Aorta (tissue), 5 donors: ENCODE measurements at places on chromosomes 6 and 20.
A peak's percentile ranks its signal among the peaks of the same experiment; 100 is the strongest.

DNA sequence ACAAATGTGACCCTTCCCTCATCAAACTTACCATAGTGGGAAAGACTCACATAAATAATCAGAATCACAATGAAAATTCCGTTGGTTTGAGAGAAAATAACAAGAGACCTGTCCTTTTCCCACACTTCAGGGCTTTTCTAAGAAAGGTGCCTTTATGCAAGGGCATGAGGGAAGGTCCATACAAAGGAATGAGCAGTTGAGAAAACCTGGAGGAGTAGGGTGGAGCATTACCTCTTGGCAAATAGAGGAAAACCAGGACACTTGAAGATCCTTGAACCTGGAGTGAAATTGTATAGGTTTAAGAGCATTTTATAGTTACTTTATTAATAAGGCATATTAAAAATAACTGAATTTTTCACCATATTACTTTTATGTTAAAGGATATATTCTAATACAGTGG is 54.3 kb downstream of the UBR2 start:
- no peak overlapping the region for H3K4me3 ChIP-seq
- H3K36me3 ChIP-seq, result peaks cover 5% of the 10 kb centered on the region
- H3K27ac ChIP-seq, result no peak overlapping the region
- no peak for DNase-seq

DNA sequence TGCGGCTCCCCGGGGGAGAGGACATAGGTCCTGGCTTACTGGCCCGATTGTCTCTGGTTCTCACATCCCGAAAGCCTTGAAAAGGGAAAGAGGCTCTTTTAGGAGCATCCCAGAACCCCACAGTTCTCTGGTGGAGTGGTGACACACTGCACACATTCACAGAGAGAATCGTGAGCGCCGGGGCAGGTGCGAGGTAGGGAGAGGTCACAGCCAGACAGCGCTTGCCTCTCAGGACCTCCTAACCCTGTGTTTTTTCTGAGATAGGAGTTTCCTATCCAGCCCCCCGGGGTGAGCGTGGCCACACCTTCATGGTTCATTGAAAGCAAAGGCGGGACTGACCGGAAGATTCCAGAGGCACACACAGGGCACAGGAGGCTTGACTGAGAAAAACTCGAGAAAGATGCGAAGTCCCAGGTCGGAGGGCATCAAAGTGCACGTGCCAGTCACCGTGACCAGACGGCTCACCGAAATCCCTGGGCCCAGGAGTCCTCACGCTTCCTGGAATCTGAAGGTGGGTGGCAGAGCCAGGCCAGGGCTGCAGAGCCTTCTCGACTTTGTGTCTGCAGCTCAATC is 46.5 kb upstream of the FRMD1 start:
- H3K4me1 ChIP-seq, result no peaks in the 10 kb centered on the region
- no peak overlapping the region for H3K27ac ChIP-seq
- no peak overlapping the region for H3K4me3 ChIP-seq
- H3K27me3 ChIP-seq, result no peaks in the 10 kb centered on the region
- H3K36me3 ChIP-seq, result no peaks in the 10 kb centered on the region

GRCh38 chr6:114304304-114304887 is 38.4 kb downstream of the HS3ST5 start:
- no peaks in the 10 kb centered on the region for H3K27me3 ChIP-seq
- H3K4me3 ChIP-seq, result no peak overlapping the region
- H3K27ac ChIP-seq, result no peak overlapping the region
- DNase-seq, result no peak
- H3K36me3 ChIP-seq, result no peaks in the 10 kb centered on the region

DNA sequence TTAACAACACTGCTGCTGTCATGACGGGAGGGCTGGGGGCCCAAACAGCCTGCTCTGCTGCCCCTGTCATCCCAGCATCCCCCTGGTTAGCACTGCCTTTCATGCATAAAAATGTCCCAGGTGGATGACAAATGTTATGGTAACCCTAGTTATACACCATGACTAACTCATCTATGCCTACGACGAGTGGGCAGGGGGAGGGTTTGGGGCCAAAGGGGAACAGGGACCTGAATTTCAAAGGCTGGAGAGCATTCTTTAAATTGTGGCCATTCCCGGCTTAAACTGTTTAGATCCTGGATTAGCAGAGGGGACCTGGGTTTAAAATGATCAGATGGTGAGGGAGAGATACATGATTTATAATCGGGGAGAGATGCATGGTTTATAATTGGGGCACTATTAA is 24.4 kb downstream of the GNAS-AS1 start:
- peak; percentile 5 for DNase-seq

- peaks cover 2% of the 10 kb centered on the region for H3K4me1 ChIP-seq
- peak overlapping the region; percentile 54 for H3K4me3 ChIP-seq
- no peaks in the 10 kb centered on the region for H3K36me3 ChIP-seq
- DNase-seq, result no peak
Measured at GRCh38 chr6:80105972-80106417, 476 bp upstream of the BCKDHB start.

DNA sequence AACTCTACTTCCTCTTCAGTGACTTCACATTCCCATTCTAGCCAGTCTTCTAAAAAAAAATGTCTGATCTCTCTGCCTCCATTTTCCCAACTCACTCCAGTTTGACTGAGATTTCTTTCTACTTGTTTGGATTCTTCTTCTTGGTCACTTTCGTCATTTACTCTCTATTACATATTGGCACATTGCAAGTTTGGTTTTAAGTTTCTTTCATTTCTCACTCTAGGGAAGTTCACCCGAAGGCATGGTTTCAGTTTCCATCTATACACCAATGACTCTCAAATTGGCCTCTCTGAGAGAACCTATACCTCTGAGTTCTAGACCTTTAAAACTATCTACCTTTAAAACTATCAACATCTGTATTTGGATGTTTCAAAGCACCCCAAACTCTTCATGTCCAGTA is 51.3 kb downstream of the CD109 start:
- H3K27me3 ChIP-seq, result no peaks in the 10 kb centered on the region
- no peak overlapping the region for H3K4me3 ChIP-seq
- DNase-seq, result no peak
- H3K4me1 ChIP-seq, result no peaks in the 10 kb centered on the region
- H3K27ac ChIP-seq, result no peak overlapping the region
- H3K36me3 ChIP-seq, result peaks cover 4% of the 10 kb centered on the region

- H3K27ac ChIP-seq, result no peak overlapping the region
- no peaks in the 10 kb centered on the region for H3K27me3 ChIP-seq
- DNase-seq, result no peak
- H3K36me3 ChIP-seq, result no peaks in the 10 kb centered on the region
- H3K4me1 ChIP-seq, result no peaks in the 10 kb centered on the region
Measured at GRCh38 chr6:133769463-133769862, 119.5 kb upstream of the TCF21 start.

DNA sequence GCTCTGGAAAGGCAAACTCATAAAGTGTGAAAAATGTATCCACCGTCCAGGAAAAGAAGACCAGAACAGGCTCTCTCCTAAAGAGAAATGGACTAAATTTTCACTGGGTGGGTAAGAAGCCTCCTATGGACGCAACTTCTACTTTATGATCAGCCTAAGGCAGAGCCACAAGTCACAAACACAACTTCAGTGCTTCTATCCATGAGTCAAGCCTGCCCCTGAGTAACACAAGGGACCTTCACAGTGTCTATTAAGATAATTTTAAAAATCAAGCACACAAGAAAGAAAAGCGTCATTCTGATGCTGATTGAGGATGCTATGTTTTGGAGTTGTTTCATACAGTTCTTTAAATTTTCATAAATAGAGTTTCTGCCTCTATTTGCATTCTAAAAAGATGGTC is 601.7 kb upstream of the ARID1B start:
- no peaks in the 10 kb centered on the region for H3K4me1 ChIP-seq
- no peak overlapping the region for H3K27ac ChIP-seq
- H3K4me3 ChIP-seq, result no peak overlapping the region
- no peaks in the 10 kb centered on the region for H3K36me3 ChIP-seq

- no peaks in the 10 kb centered on the region for H3K27me3 ChIP-seq
- H3K4me1 ChIP-seq, result no peaks in the 10 kb centered on the region
- DNase-seq, result no peak
- H3K36me3 ChIP-seq, result no peaks in the 10 kb centered on the region
Measured at GRCh38 chr6:67501755-67502154, 1133.3 kb upstream of the ADGRB3 start.

- H3K4me1 ChIP-seq, result no peaks in the 10 kb centered on the region
- no peaks in the 10 kb centered on the region for H3K27me3 ChIP-seq
- H3K36me3 ChIP-seq, result peaks cover 1% of the 10 kb centered on the region
- H3K4me3 ChIP-seq, result no peak overlapping the region
- no peak overlapping the region for H3K27ac ChIP-seq
Measured at GRCh38 chr6:145841668-145842067, 27.1 kb upstream of the FBXO30 start.

- H3K27me3 ChIP-seq, result no peaks in the 10 kb centered on the region
- H3K27ac ChIP-seq, result no peak overlapping the region
- DNase-seq, result no peak
- H3K36me3 ChIP-seq, result no peaks in the 10 kb centered on the region
- no peak overlapping the region for H3K4me3 ChIP-seq
Measured at GRCh38 chr6:167428664-167429333, 103.9 kb downstream of the TTLL2 start.

DNA sequence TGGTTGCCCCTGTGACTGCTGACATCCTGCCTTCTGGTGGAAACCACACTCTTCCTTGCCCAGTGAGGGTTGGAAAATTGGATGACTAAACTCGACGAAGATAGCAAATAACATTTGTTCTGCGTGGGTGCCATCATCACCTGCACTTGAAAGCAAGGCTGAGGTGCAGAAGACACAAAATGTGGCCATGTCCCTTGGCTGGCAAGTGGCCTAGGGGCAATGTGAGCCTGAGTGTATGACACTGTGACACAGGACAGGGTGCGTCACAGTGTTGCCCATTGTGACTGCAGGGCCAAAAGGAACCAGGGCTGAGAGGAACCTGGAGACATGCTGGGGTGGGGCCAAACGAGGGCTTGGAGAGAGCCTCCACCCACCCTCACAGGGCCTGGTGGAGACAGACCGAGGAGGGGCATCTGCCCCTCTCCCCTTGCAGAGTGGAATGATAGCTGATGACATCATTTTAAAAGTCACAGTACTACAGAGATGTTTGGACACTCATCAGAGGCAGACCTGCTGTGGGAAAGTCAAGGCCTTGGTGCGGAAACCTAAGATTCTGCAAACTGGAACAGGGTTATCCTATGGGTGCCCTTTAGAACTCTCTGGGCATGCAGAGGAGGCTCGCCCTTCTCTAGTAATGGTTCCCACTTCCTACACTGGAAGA is 12.8 kb upstream of the HLA-F start:
- no peaks in the 10 kb centered on the region for H3K4me1 ChIP-seq
- H3K36me3 ChIP-seq, result no peaks in the 10 kb centered on the region
- no peak overlapping the region for H3K27ac ChIP-seq
- DNase-seq, result no peak
- no peaks in the 10 kb centered on the region for H3K27me3 ChIP-seq

- no peaks in the 10 kb centered on the region for H3K27me3 ChIP-seq
Measured at GRCh38 chr6:66772800-66773199, 1065.8 kb upstream of the EYS start.

- peak overlapping the region; percentile 74 for H3K27ac ChIP-seq
- no peaks in the 10 kb centered on the region for H3K27me3 ChIP-seq
- no peak for DNase-seq
- peaks cover 6% of the 10 kb centered on the region for H3K4me1 ChIP-seq
Measured at GRCh38 chr6:136684466-136684865, 107.8 kb downstream of the MAP3K5 start.

- no peaks in the 10 kb centered on the region for H3K36me3 ChIP-seq
- no peak overlapping the region for H3K4me3 ChIP-seq
- no peaks in the 10 kb centered on the region for H3K27me3 ChIP-seq
- no peak for DNase-seq
- H3K4me1 ChIP-seq, result peaks cover 4% of the 10 kb centered on the region
- H3K27ac ChIP-seq, result no peak overlapping the region
Measured at GRCh38 chr6:141210901-141211300, 921.8 kb upstream of the GJE1 start.

DNA sequence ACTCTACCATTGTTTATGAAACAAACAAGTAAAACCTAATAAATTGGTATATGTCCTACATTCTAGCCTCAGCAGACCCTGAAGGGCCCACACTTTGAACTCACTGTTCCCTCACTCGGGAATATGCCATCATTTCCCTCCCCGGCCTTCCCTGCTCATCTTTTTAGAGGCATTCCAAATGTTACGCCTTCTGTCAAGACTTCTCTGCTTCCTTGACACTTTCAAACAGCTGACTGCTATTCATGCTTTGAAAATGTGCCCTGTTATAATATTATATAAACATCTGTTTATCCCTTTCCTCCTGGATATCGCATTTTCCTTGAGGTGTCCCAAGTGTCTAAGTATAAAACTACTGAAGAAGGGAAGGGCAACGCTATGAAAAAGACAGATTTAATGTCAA is 249.5 kb upstream of the THEMIS start:
- no peak overlapping the region for H3K4me3 ChIP-seq
- no peak for DNase-seq
- H3K36me3 ChIP-seq, result no peaks in the 10 kb centered on the region
- H3K4me1 ChIP-seq, result no peaks in the 10 kb centered on the region
- H3K27ac ChIP-seq, result no peak overlapping the region

DNA sequence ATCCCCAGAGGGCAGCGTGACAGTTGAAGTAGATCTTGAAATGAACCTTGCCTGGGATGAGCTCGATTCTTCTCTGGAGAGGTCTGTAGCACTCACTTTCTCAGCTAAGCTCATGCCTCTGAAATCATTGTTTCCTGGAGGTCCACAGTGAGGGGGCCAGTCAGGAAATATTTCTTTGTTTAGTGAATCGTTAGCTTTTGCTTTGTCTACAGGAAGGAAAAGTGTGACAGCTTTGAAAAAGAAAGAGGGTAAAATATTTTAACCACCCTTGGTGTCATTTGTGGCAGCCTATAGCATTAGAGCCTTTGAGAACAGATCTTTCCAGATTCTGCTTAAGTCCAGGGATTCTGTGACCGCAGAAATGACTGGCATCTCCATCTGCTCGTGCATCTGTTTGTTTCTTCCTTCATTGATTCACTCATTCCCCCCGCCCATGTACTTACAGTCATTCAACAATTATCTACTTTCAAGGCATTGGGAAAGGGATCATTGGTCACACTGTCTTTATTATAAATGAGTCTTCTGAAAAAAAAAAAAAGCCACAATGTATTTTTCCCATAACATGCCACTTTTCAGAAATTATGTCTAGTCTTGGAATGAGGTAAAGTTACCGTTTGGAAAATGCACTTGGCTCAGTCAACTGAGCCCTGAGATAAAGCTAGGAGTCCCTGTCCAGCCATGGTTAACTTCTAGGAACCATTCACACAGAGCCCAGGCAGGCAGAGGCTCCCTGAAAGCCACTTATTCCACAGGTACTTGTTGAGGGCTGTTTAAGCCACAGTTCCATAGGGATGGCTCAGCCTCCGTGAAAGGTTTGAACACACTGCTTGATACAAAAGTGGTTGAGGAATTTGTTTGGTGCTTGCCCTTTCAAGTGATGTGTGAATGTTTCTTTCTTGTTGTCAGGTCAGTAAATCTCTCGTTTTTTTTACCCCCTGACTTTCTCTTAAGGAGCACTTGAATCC is 86.0 kb downstream of the TIAM2 start:
- H3K36me3 ChIP-seq, result no peaks in the 10 kb centered on the region
- peaks cover 3% of the 10 kb centered on the region for H3K4me1 ChIP-seq
- H3K27me3 ChIP-seq, result no peaks in the 10 kb centered on the region
- no peak for DNase-seq

- no peak for DNase-seq
- H3K27me3 ChIP-seq, result no peaks in the 10 kb centered on the region
- H3K27ac ChIP-seq, result no peak overlapping the region
Measured at GRCh38 chr6:100678027-100678426, 203.1 kb downstream of the ASCC3 start.
